ENCODE measurements at places on chromosomes 12 and 14. TPM values are rescaled to one million over a fixed set of nuclear protein-coding genes. Genes with fewer than 3 reads are reported as not detected.

- H3K27ac ChIP-seq = no peak overlapping the region
- DNase-seq = no peak
- H3K4me3 ChIP-seq = no peak overlapping the region
These were observed 95.3 kb downstream of the CIT start for GRCh38 chr12:119781804-119782203.

GRCh38 chr12:28088566-28089272, 101.5 kb upstream of the CCDC91 start:
- H3K27ac ChIP-seq = no peak overlapping the region
- H3K27me3 ChIP-seq = no peaks in the 10 kb centered on the region
- no peaks in the 10 kb centered on the region for H3K4me1 ChIP-seq
- no peak for DNase-seq

- no peak overlapping the region for H3K27ac ChIP-seq
- H3K36me3 ChIP-seq = no peaks in the 10 kb centered on the region
- H3K4me1 ChIP-seq = no peaks in the 10 kb centered on the region
- H3K4me3 ChIP-seq = no peak overlapping the region
These were observed 194.0 kb downstream of the DPF3 start for GRCh38 chr14:72699852-72700257.

GRCh38 chr14:68479247-68479646, 313.6 kb downstream of the ZFP36L1 start:
- no peaks in the 10 kb centered on the region for H3K36me3 ChIP-seq
- no peak overlapping the region for H3K27ac ChIP-seq
- H3K27me3 ChIP-seq = no peaks in the 10 kb centered on the region
- peaks cover 10% of the 10 kb centered on the region for H3K4me1 ChIP-seq
- no peak for DNase-seq

- DNase-seq = no peak
- H3K27ac ChIP-seq = no peak overlapping the region
- H3K36me3 ChIP-seq = peaks cover 68% of the 10 kb centered on the region
These were observed 24.0 kb downstream of the TIMELESS start for GRCh38 chr12:56425193-56425592.

- no peak overlapping the region for H3K27ac ChIP-seq
- H3K36me3 ChIP-seq = no peaks in the 10 kb centered on the region
- peak; percentile 76 for DNase-seq
- peaks cover 72% of the 10 kb centered on the region for H3K27me3 ChIP-seq
- H3K4me1 ChIP-seq = peaks cover 11% of the 10 kb centered on the region
- H3K4me3 ChIP-seq = peak overlapping the region; percentile 80
These were observed 1.6 kb downstream of the HRK start for GRCh38 chr12:116879509-116880212.

DNA sequence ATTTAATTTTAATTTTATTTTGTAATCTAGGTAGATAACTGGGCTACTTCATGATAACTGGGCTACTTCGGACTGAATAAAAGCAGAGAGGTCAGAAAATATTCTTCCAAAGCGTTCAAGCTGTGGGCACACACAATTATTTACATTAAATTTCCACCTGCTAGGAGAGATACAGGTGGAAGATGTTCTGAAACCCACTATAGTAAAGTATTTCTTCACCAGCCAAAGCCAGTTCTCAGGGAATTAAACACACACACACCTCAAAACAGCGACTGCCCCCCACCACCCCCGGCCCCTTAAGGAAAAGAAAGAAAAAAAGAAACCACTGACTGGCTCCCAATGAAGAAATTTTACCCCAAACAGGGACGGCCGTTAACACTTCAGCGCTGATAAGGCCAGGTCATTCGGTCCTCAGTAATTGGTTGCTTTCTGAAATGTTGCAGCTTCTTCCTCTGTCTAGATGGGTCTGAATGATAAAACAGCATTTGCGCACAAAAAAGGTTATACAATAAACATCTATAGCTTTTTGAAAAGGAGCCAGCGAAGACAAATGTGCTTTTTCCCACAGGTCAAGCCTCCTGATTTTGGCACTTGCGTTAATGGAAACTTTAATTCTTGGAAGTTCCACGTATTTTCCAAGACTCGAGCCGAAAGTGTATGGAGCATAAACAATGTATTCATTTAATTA, 771 bp upstream of the KCNJ8 start:
- H3K27me3 ChIP-seq = peaks cover 41% of the 10 kb centered on the region
- peak; percentile 59 for DNase-seq
- H3K36me3 ChIP-seq = no peaks in the 10 kb centered on the region
- H3K4me1 ChIP-seq = no peaks in the 10 kb centered on the region
- peak overlapping the region; percentile 69 for H3K4me3 ChIP-seq

DNA sequence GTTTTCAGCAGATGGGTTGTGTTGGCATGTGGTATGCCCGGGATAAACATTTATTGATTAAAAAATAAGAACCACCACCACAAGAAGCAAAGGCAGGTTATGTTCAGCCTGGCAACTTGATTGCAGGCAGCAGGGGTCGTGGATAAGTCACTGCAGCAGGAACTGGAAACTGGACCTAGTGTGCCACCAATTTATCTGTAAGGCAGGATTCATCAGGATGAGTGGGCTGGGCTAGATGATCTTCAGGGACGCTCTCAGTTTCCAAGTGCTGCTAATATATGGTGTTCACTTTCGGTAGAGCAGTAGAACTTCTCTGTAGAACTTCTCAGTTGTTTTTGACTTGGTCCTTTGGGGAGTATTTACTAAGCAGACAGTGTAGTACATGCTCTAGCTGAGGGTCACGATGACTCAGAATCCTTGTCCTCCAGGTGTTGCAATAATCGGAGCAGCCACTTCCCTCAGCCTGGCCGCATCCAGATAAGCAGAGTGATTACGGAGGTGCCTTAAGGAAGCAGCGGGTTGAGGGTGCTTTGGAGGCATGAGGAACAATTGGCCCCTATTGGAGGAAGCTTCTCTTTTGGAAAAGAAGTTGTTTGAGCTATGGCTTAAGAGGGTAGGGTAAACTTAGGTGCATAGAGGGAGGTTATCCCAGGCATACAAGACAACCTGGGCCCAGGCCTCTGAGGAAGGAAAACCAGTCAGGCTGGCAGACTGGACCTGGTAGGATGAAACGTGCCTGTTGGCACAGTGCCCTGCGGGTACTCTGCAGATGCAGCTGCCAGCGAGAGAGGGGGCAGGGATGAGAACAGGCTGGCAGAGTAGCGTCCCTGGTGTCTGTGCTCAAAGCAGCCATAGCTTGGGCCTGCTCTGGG, 104.0 kb downstream of the GPR135 start:
- peak; percentile 63 for DNase-seq
- no peak overlapping the region for H3K4me3 ChIP-seq
- no peaks in the 10 kb centered on the region for H3K27me3 ChIP-seq
- H3K4me1 ChIP-seq = peaks cover 15% of the 10 kb centered on the region
- peaks cover 78% of the 10 kb centered on the region for H3K36me3 ChIP-seq

GRCh38 chr14:92259613-92260357, 63.2 kb upstream of the SLC24A4 start:
- no peak overlapping the region for H3K4me3 ChIP-seq
- DNase-seq = no peak
- no peaks in the 10 kb centered on the region for H3K4me1 ChIP-seq

DNA sequence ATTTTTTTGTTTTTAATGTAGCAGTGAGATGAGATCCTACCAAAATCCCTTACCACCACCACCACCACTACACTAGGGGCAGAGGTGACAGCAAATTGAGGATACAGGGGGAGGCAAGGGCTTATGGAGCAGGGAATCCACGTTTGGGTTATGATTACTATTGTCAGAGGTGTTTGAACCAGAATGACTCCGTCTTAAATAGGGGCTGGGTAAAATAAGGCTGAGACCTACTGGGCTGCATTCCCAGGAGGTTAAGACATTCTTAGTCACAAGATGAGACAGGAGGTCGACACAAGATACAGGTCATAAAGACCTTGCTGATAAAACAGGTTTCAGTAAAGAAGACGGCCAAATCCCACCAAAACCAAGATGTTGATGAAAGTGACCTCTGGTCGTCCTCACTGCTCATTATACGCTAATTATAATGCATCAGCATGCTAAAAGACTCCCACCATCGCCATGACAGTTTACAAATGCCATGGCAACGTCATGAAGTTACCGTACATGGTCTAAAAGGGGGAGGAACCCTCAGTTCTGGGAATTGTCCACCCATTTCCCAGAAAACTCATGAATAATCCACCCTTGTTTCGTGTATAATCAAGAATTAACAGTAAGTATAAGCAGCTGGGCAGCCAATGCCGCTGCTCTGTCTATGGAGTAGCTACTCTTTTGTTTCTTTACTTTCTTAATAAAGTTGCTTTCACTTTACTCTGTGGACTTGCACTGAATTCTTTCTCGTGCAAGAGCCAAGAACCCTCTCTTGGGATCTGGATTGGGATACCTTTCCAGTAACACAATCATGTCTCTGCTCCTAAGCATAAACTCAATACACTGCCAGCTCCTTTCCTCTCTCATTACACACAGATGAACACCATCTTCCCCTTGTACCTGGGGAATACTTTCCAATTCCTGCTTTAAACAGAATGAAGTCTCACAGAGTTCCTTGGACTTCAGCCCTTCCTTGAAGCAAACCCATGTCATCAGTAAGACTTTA, 16.7 kb upstream of the CRY1 start:
- H3K4me3 ChIP-seq = no peak overlapping the region
- no peaks in the 10 kb centered on the region for H3K36me3 ChIP-seq
- no peaks in the 10 kb centered on the region for H3K27me3 ChIP-seq

DNA sequence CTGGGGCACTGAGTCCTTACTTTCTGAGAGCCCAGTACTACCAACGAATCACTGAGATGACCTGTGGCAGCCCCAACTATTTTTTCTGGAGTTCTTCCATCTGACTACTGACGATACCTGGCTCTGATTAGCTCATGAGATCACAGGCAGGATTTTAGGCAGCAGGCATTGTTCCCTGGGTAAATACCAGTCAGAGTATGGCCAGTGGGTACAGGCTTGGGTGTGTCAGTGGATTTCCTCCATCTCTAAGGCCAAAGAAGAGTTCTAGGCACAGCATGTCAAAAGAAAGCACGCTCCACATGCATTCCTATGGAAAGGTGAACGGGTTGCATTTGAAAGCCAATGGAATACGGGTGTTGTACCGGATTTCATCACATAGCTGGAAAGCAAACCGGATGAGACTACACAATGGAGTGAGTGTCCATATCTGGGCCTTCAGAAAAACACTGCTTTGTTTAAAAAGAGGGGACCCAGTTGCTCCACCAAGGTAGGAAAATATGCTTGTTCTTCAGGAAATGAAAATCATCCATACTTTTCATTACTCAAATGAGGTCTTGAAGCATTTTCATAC, 55.0 kb downstream of the PAX9 start:
- no peaks in the 10 kb centered on the region for H3K36me3 ChIP-seq
- H3K27ac ChIP-seq = no peak overlapping the region
- no peaks in the 10 kb centered on the region for H3K4me1 ChIP-seq
- peak; percentile 49 for DNase-seq
- H3K27me3 ChIP-seq = no peaks in the 10 kb centered on the region

DNA sequence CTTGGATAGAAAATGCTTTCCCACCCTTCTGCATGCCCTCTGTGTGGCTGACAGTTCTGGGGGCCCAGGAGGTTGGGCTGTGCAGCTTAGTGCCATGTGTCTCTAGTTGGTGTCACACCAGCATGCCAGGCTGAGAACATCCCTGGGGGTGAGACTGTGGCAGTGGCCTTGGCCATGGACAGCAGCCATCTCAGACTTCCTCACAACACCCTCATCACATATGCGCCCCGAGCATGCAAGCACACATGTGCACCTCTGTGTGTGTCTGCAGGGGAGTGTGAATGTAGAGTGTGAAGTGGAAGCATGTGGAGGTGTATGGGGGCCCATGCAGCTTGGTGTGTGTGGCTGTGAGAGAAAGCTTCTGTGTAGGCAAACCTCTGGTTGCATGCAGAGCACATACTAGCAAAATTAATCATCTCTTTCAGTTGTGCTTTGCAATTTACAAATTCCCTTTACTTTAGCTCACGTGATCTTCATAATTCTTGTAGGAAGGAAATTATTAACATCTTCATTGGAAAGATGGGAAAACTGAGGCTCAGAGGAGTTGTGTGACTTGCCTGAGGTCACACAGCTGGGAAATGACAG, 8.4 kb downstream of the ASIC1 start:
- H3K27ac ChIP-seq = no peak overlapping the region
- peaks cover 4% of the 10 kb centered on the region for H3K4me1 ChIP-seq
- H3K27me3 ChIP-seq = peaks cover 20% of the 10 kb centered on the region
- no peak for DNase-seq
- no peaks in the 10 kb centered on the region for H3K36me3 ChIP-seq
- no peak overlapping the region for H3K4me3 ChIP-seq

- DNase-seq = no peak
- H3K27me3 ChIP-seq = no peaks in the 10 kb centered on the region
- peak overlapping the region; percentile 88 for H3K27ac ChIP-seq
- no peaks in the 10 kb centered on the region for H3K36me3 ChIP-seq
- no peaks in the 10 kb centered on the region for H3K4me1 ChIP-seq
- no peak overlapping the region for H3K4me3 ChIP-seq
These were observed 209.7 kb upstream of the NPAS3 start for GRCh38 chr14:32728976-32729375.

GRCh38 chr12:75389061-75389460, 1.8 kb upstream of the GLIPR1L2 start:
- no peaks in the 10 kb centered on the region for H3K27me3 ChIP-seq
- H3K27ac ChIP-seq = no peak overlapping the region
- H3K4me1 ChIP-seq = no peaks in the 10 kb centered on the region
- no peaks in the 10 kb centered on the region for H3K36me3 ChIP-seq

DNA sequence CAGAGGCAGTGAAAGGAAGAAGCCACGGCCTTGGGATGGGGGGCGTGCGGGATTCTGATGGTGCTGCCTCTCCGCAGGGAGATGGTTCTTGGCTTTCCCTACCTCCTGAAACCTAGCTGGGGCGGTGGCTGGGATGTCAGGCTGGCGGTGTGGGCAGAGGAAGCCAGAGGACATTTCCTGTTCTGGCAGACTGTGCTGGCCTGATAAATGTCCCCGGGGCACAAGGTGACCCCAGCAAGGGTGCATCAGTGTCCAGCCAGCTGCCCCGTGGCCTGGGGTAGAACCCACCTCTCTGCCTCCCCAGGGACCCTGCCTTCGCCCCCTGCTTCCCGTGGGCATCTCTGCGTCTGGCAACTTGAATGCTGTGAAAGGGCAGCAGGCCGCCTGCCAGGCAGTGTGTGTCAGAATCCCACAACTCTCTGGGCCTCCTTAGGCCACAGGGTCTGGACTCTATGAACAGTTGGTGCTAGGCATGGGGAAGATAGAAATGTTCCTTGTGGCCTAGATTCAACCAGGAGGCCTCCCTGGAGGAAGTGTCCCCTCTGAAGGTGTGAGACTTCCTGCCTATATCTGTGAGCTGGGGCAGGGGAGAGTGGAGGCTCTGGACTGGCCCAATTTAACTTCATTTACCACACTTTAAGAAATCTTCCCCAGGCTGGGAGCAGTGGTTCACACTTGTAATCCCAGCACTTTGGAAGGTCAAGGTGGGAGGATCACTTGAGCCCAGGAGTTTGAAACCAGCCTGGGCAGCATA, 4.9 kb downstream of the SH2B3 start:
- H3K27ac ChIP-seq = peak overlapping the region; percentile 36
- no peak overlapping the region for H3K4me3 ChIP-seq
- H3K4me1 ChIP-seq = peaks cover 31% of the 10 kb centered on the region

MGAT4C gene
- total RNA-seq = 0.11 TPM

GALNT4 gene
- total RNA-seq = 9.0 TPM

KRT83 gene
- total RNA-seq = not detected

P2RX2 gene
- total RNA-seq = 0.97 TPM

LALBA gene
- not detected for total RNA-seq
